Heart right ventricle (tissue), 16 donors: ENCODE measurements at places on chromosomes 12 and 14. TPM values are rescaled to one million over a fixed set of nuclear protein-coding genes. Genes with fewer than 3 reads are reported as not detected.

GRCh38 chr14:68333262-68333661, 459.6 kb downstream of the ZFP36L1 start:
- no peaks in the 10 kb centered on the region for H3K36me3 ChIP-seq
- H3K4me1 ChIP-seq = peaks cover 13% of the 10 kb centered on the region
- no peaks in the 10 kb centered on the region for H3K27me3 ChIP-seq
- no peak for DNase-seq

DNA sequence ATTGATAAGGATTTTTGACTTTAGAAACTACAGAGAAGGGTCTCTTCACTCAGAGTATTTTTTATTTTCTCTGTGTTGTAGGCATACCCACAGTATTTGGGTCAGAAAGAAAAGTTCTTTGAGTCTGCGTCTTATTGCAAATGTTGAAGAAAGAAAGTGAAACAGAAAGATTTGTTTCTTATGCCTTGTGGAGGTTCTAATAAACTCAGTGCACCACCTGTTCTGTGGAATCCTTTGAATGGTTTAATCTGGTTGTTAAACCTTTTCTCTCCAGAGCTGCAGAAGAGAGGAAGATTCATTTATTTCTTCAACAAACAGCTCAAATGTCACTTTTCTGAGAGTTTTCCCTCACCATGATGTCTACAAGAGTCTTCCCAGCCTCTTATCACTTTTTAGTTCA, 146.6 kb upstream of the PLEKHG7 start:
- no peak for DNase-seq
- H3K27me3 ChIP-seq = no peaks in the 10 kb centered on the region
- H3K4me1 ChIP-seq = peaks cover 55% of the 10 kb centered on the region
- H3K36me3 ChIP-seq = no peaks in the 10 kb centered on the region
- no peak overlapping the region for H3K4me3 ChIP-seq

GRCh38 chr14:95248432-95248831, 71.3 kb downstream of the CLMN start:
- no peak overlapping the region for H3K4me3 ChIP-seq
- no peak overlapping the region for H3K27ac ChIP-seq
- no peak for DNase-seq

DNA sequence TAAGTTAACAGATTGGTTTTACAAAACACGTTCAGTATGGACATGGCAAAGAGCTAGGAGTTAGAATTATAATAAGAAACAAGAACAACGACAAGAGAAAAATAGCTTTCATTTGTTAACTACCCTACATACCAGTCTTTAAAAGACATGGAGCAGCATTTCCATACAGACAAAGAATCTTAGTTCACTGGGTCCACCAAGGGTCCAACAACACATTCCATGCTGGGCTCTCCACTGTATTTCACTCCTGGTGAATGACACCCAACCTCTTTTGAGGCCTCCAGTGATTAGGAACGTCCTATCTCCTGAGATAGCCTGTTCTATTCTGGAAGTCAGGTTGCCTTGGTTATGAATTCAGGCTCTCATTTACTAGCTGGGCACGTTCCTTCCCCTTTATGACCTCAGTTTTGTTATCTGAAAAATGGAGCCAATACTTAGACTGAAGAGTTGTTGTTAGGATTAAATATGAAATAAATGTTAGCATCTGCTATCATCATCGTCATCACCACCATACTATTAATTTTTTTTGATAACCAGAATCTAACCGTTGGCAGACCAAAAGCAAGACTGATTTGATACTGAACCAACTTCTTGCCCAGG, 37.7 kb downstream of the C12orf75 start:
- H3K27me3 ChIP-seq = no peaks in the 10 kb centered on the region
- no peak for DNase-seq
- H3K36me3 ChIP-seq = no peaks in the 10 kb centered on the region
- no peak overlapping the region for H3K4me3 ChIP-seq
- no peaks in the 10 kb centered on the region for H3K4me1 ChIP-seq
- H3K27ac ChIP-seq = no peak overlapping the region

GRCh38 chr12:47193066-47193465, 113.3 kb upstream of the AMIGO2 start:
- H3K4me3 ChIP-seq = no peak overlapping the region
- H3K27me3 ChIP-seq = no peaks in the 10 kb centered on the region
- H3K4me1 ChIP-seq = peaks cover 9% of the 10 kb centered on the region
- DNase-seq = no peak
- no peak overlapping the region for H3K27ac ChIP-seq
- no peaks in the 10 kb centered on the region for H3K36me3 ChIP-seq

GRCh38 chr12:49296034-49296835, 1.3 kb downstream of the PRPH start:
- no peaks in the 10 kb centered on the region for H3K36me3 ChIP-seq
- H3K4me3 ChIP-seq = no peak overlapping the region
- peaks cover 27% of the 10 kb centered on the region for H3K27me3 ChIP-seq
- peak; percentile 37 for DNase-seq

GRCh38 chr14:49044981-49045380, 541.2 kb downstream of the RPS29 start:
- H3K36me3 ChIP-seq = no peaks in the 10 kb centered on the region
- no peak for DNase-seq
- no peaks in the 10 kb centered on the region for H3K4me1 ChIP-seq
- no peak overlapping the region for H3K4me3 ChIP-seq

DNA sequence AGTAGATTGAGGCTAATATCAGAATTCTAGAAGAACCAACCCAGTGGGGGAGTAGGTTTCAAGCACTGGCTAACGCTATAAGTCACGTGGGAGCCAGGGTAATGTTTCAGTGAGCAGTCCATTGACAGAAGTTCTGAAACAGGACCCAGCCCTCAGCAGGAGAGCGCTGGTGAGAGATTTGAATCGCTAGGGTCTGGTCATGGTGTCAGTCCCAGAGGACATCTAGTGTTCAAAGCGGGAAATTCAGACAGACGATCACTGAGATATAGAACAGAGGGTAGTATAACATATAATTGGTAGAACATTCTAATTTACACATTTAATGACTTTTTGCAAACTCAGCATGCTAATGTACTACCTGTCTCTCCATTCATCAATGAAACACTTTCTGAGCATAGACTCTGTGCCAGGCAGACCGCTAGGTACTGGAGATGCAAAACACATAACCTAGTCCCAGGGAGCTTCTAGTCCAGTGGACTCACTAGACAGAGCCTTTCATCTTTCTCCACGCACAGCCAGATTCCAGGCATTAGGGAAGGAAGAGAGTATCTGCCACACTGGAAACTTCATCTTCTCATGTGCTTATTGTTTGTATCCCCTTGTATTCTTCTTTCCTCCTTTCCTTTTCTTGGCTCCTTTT, 35.4 kb upstream of the RNASE3 start:
- H3K27me3 ChIP-seq = peaks cover 9% of the 10 kb centered on the region
- H3K4me1 ChIP-seq = no peaks in the 10 kb centered on the region
- H3K27ac ChIP-seq = no peak overlapping the region
- H3K36me3 ChIP-seq = no peaks in the 10 kb centered on the region
- DNase-seq = peak; percentile 57

Gene CCDC197
- not detected for polyA plus RNA-seq

Gene NRXN3
- 0.23 TPM for polyA plus RNA-seq
